Activated CD4-positive, alpha-beta T cell treated with anti-CD3 and anti-CD28 coated beads, Interleukin-2, Interleukin-6, amounts not matched to agents 100 ng/mL and 50 ng/mL, durations not matched to agents 16 hours and 8 hours (primary cell): ENCODE measurements at places on chromosomes 3 and 15.

GRCh38 chr15:100537331-100537730, 8.6 kb upstream of the CERS3 start:
- no peak for DNase-seq

GRCh38 chr3:193589129-193589528, 3.9 kb upstream of the OPA1 start:
- DNase-seq, result no peak

DNA sequence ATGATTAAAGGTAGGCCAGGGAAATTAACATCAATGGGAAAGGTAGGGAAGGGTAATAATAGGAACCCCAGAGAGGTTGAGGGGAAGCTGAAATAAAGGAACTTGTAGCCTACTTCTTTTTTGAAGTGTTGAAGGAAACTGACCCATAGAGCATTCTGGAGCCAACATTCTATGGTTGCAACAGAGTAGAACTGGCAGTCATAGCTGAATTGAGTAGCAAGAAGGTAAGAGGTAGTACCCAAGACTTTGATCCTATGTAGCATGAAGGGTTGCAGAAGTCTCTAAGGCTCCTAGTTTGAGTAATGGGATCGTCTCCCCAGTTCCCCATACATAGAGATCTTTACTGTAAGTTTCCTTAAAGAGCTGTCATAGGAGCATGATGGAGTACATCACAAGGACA, 7.4 kb upstream of the ZNF774 start:
- no peak for DNase-seq

DNA sequence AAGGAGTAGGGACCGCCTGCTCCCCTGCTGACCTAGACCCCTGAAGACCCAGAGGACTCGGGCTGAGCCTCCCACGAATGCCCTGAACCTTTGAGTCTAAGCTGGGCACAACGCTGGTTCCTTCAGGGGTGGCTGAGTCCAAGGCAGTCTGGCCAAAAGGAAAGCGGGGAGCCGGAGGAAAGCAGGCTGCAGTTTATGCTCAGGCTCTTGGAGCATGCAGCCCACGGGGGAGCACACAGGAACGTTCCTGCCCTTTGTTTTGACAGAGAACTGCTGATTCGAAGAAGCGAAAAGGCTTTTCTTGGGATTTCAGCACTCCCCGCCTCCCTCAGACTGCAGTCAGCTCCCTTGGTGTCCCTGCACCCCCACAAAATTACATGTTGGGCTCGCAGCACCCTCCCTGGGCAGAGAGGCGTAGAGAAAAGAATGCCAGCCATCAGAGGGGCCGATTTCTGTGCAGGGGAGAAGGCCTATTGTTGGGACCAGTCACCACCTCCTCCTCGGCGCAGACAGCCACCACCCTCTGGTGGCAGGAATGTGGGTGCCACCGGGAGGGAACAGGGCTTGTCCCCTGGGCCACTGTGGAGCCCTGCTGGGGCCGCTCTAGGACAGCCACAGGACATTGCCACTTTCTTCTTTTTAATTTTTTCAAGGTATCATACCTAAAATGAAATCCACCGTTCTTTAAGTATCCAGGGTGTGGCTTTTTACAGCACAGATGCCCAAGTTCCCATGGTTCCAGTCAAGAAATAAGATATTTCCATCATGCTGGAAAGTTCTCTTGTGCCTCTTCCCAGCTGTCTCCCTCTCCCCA, 72.2 kb downstream of the SMAD6 start:
- DNase-seq, result peak; percentile 50

GRCh38 chr3:194773216-194773615, 87.5 kb downstream of the FAM43A start:
- no peak for DNase-seq

GRCh38 chr15:38424101-38424552, 29.8 kb upstream of the FAM98B start:
- no peak for DNase-seq

DNA sequence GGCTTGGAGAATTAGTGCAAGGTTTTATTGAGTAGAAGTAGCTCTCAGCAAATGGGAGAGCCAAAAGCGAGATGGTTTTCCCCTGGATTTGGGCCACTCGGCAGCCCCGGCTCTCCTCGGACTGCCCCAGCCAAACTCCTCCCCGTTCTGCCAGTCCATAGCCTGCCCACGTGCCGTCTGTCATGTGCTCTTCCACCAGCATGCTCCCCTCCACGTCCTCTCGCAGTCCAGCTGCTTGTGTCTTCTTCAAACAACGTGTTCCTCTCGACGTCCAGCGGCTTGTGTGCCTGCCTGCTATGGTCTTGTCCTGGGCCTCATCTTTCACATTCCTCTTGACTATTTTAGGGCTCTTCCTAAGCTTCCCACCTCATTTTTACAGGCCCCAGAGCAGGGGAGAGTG, 16.7 kb upstream of the SECISBP2L start:
- no peak for DNase-seq

GRCh38 chr3:138908846-138909245, 38.1 kb downstream of the FOXL2 start:
- no peak for DNase-seq

DNA sequence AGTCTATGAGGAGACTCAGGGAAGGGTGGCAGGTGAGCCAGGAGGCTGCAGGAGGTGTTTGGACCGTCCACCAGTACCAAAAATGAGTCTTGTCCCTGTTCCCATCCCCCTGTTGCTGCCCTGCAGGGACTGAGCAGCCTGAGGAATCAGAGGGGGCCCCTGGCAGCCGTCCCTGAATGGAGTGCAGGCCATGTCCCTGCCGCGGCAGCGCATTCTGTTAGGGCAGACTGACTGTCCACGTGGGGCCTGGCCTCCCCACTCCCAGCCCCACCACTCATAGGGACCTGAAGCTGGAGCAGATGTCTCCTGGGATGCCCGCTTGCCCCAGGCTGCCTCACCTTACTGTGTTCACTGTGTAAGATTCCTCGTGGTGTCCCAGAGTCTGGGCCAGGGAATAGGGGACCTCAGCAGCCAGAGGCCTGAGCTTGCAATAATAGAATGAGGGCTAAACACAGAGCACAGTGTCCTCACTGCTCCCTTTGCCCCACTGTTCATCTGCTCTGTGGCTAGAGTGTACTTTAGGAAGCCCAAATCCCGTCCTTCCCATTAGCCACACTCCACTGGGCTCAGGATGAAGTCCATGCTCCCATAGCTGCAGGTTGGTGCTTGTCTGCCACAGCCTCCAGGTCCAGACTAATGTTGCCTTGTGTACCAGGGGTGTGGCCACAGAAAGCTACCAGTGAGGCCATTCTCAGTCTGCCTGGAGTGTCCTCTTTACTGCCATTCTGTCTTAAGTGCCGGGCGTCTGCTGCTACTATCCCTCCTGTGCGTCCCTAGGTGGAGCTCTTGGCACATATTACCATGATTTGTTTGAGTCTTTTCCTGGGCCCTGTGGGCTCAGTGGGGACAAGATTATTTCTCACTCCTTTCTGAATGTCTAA, 63.2 kb downstream of the HCN4 start:
- peak; percentile 55 for DNase-seq

- DNase-seq, result peak; percentile 36
These were observed 900 bp upstream of the HYAL3 start for GRCh38 chr3:50299929-50300680.

GRCh38 chr3:183808355-183808754, 17.0 kb downstream of the MAP6D1 start:
- no peak for DNase-seq

DNA sequence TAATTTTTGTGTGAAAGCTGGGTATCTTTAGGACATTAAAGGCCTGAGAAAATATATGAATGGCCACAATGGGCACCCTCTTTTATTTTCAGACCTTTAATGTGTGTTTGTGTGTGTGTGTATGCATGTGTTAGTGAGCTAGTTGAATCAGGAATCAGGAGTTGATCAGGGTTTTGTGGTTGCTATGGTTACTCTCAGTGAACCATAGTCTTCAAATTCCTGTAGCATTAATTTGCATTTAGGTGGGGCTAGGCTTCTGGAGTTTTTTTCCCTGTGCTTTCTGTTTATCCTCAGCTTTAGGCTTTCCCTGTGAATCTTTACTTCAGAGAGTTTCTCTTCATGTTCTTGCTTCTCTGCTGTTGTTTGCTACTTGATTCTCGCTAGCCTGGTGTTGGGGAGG, 122.0 kb upstream of the ONECUT1 start:
- no peak for DNase-seq

DNA sequence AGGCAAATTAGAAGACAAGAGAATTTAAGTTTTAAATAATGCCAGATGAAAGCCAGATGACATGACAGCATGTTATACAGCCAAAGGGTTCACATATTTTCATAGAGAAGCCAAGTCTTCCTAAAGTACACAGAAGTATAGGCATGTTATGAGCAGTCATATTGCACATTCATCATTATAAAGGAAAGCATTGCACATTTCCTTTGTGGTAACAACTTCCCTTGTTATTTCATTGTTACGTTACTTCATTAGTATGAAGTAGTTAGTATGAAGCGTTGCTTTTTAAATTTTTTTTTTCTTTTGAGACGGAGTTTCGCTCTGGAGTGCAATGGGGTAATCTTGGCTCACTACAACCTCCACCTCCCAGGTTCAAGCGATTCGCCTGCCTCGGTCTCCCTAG, 4.6 kb upstream of the ABCC5 start:
- DNase-seq, result no peak

DNA sequence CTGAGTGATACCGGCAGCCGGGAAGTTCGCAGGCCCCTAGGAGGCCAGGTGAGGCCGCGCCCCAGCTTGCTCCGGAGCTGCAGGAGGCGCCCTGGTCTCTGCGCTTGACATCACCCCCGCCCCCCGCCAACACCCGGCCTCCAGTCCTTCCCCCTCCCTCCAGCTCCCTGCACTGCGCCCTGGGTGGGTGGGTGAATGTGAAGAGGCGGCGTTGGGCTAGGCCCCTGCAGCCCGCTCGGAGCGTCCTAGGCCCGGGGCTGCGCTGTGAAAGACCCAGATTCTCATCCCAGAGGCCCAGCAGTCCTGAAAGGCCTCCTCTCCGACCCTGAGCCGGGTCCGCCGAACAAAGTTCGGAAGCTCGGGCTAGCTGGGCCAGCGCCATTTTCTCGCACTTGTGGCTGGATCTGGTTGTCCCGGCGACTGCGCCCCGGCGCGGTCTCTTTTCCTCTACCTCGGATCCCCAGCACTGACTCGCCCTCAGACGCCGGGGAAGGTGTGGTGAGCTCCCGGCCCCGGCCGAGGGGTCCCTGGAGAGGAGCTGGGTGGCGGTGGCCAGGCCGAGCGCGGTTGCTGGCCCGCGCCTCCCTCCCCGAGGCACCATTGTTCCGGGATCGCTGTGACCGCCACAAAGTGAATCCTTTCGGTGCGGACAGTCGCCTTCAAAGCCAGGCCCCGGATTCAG, 12.9 kb downstream of the ZIC4 start:
- no peak for DNase-seq

DNA sequence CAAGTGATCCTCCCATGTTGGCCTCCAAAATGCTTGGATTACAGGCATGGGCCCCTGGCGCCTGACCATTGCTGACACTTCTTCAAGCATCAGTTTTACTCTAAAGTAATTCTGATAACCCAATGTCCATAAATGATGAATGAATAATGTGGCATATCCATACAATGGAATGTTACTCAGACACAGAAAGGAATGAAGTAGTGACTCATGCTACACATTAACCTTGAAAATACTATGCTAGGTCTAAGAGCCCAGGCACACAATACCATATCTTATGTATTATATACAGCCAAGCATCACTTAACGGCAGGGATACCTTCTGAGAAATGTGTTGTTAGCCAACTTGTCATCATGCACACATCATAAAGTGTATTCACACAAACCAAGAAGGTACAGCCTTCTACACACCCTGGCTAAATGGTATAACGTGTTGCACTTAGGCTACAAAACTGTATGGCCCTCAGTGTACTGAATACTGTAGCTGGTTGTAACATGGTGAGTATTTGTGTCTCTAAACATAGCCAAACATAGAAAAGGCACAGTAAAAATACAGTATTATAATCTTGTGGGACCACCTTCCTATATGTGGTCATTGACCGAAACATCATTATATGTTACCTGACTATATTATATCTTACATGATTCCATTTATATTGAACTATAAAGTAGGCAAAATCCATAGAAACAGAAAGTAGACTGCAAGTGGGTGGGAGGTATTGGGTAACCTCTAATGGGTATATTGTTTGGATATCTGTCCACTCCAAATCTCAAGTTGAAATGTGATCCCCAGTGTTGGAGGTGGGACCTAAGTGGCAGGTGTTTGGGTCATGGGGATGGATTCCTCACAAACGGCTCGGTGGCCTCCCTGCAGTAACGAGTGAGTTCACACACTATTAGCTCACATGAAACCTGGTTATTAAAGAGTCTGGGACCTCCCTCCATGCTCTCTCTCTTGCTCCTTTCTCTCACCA, 31.4 kb downstream of the MKRN2 start:
- DNase-seq, result no peak

DNA sequence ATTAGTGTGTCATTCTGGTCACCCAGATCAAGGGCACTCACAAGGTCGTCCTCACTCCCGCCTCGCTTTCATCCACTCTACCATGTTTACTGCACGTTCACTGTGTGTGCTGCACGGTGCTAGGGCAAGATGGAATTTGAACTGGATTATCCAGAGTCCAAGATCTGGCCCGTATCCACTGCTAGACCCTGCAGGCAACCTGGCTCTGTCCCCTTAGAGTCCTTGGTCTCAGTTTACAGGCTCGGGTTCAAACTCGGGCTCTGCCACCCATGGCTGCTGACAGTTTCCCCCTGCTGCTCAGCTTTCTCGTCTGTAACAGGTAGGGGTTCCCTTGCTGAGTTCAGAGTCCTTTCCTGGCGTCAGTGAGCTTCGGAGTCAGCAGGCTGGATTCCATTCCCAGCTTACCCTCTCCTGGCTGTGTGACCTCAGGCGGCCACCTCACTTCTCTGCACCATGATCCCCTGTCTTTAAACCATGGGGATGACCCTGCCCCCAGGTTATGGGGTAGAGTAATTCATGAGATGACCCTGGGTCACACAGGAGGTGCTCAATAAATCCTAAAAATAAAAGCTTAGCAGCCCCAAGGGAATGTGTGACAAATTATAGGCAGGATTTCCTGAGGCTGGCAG, 79.6 kb upstream of the SLC6A6 start:
- DNase-seq, result no peak

- no peak for DNase-seq
These were observed 25.0 kb downstream of the CEP70 start for GRCh38 chr3:138569090-138569489.

- no peak for DNase-seq
These were observed 306.8 kb downstream of the EPHA3 start for GRCh38 chr3:89414270-89414669.

GRCh38 chr15:92671406-92671805, 15.8 kb upstream of the FAM174B start:
- no peak for DNase-seq

DNA sequence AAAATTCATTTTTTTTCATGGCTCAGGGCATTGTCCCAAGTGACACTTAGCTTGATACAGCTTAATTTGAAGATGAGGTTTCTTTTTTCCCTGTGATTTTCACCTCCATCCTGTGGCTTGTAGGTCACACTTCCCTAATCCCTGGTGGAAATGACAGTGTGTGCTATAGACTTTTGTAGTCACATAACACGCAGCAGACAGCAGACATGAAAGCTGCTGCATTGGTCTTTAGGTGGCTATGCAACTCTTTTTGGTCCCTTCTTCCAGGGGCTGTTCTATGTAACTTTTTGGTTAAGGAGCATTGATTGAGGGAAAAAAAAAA, 38.8 kb downstream of the TRAK1 start:
- no peak for DNase-seq
